Testis (tissue), 5 donors: ENCODE measurements at places on chromosomes 16 and 17. TPM values are rescaled to one million over a fixed set of nuclear protein-coding genes. Genes with fewer than 3 reads are reported as not detected.

Gene CCL23
- not detected for total RNA-seq

Gene SLC13A2
- total RNA-seq: 0.79 TPM

Gene NETO2
- 24.2 TPM for total RNA-seq

Gene PRSS53
- 6.1 TPM for total RNA-seq

Gene ACD
- total RNA-seq: 48.3 TPM

Gene GP1BA
- total RNA-seq: 0.47 TPM

Gene CTF1
- 9.0 TPM for total RNA-seq

DNA sequence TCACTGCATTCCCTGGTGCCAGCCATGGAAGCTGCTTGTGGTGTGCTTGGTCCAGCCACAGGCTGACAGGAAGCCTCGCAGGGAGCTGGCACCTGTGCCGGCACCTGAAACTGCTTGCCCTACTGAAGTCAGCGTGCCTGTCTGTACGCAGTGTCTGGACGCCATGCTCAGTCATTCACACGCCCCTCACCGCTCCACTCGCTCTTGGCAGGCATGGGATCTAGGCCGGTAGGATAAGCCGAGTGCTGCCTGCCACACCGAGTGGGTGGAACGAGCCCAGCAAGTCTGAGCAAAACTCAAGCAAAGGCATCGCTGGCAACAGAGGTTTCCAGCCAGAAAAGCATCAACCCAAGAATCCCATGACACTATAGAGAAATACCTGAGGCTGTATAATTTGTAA is 350.6 kb downstream of the CDH11 start:
- DNase-seq: no peak

GRCh38 chr16:879986-880385 is 79.5 kb upstream of the GNG13 start:
- DNase-seq: no peak

DNA sequence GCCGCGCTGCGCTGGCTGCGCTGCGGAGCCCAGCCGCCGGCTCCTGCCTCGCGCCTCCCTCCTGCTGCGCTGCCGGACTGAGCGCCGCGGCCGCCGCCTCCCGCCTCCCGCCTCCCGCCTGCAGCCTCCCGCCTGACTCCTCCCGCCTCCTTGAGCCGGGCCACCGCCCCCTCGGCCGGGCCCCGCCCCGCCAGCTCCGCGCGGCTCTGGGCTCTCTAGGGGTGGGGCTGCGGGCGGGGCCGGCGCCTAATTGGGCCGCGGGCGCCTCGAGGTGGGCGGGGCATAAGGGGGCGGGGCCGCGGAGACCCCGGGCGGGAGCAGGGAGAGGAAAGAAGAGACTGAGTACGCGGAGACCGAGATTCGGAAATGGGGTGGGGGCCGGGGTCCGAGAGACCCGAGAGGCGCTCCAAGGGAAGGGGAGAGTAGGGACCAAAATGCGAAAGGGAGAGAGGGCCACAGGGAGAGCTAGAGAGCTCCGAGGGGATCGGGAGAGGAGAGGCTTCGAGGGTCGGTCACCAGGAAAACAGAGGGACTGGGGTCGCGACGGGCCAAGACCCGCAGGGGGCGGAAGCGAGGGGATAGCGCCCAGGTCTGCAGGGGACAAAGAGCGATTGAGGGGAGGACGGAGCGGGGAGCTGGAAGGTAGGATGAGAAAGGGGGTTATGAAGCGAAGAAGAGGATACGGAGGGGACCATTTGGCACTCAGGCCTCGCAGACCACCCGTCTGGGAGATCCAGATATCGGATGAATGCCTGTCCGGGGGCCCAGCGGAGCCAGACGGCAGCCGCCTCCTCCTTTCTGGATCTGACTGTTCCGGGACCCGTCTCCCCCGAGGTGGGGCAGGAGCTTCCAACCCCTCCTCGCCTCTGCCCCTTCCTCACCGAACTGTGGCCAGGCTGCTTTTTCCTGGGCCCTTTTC is at the start of gene C1QL1:
TSS of gene C1QL1 (minus strand) at position 79 of the 919 bp plus-strand sequence. CDS start 255 bp downstream, outside the sequence.
- peak; percentile 92 for DNase-seq

- DNase-seq: peak; percentile 55
These were observed 7.6 kb downstream of the SGCA start for GRCh38 chr17:50173335-50173941.

GRCh38 chr17:62778990-62779681 is 29.0 kb downstream of the MARCHF10 start:
- DNase-seq: peak; percentile 26

DNA sequence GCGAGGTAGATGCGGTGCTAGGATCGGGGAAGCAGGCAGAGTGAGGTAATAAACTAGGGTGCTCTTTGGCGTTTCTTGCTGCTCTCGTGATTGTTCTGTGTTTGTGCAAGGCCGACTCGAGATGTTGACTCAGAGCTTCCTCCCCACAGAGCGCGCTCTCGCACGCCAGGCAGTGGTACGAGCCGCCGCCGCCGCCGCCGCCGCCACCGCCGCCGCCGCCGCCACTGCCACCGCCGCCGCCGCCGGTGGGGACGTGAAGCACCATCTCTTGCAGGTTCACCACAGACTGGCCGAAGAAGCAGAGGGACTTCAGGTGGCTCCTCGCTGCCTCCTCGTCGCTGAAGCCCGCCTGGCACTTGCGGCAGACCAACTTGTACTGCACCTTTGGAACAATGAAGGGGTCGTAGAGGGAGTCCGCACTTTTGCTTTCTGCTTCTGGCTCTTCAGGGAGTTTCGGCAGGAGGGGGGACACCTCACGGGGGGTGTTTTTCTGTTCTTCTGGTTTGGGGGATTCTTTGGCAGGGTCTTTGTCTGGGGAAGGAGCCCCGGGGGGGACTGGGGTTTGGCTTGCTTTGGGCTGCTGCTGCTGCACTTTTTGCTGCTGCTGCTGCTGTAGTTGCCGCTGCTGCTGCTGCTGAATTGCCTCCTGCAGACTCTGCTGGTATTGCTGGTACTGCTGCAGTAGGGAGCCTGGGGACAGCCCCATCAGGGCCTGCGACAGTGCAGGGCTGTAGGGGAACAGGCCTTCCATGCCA is 260.2 kb downstream of the ZFHX3 start:
- DNase-seq: peak; percentile 78

- DNase-seq: no peak
These were observed 27.5 kb downstream of the TBX4 start for GRCh38 chr17:61479493-61480413.

DNA sequence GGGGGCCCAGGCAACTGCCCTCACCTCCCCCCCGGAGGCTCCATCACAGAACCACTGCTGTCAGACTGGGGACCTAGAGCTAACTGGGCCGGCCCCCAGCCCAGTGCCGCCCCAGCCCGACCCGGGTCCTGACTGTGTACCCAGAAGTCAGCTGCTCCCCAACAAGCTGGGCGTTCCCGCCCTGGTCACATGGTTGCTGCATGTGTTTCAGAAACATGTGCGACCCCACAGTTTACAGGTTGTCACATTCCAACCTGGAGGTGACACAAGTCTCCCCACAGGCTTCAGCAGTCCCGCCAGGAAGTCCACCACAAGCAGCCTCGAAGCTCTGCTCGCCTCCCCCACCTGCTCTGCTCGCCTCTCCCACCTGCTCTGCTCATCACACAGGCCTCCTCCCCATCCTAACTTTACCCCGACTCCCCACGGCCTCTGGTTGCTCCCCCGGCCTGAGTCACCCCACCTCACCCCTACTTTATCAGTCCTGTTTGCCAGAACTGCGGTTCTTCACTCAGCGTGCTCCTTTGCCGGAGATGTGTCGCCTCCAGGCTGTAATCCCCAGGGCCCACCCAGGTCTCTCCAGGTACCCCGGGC is 968 bp downstream of the MRPL28 start:
- no peak for DNase-seq

DNA sequence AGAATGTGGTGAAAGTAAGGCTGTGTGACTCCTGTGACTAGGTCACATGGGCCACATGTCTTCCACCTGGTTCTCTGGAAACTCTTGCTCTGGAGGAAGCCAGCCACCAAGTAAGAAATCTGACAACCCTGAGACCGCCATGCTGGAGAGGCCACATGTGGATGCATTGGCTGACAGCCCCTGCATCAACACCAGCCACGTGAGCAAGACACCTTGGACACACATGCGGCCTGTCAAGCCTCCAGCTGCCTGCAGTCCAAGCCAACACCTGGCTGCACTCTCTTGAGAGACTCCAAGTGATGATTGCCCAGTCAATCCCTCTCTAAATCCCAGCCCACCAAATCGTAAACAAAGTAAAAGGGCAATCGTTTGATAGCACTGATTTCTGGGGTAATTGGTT is 112.6 kb downstream of the FOXL1 start:
- DNase-seq: no peak

GRCh38 chr16:66740010-66740409 is 11.4 kb downstream of the DYNC1LI2 start:
- peak; percentile 49 for DNase-seq

- DNase-seq: no peak
These were observed 8.0 kb downstream of the PHAF1 start for GRCh38 chr16:67117716-67118115.

- DNase-seq: no peak
These were observed 1.6 kb downstream of the NDUFB10 start for GRCh38 chr16:1960665-1961630.

- DNase-seq: no peak
These were observed 578 bp downstream of the MYCBPAP start for GRCh38 chr17:50508573-50509460.

DNA sequence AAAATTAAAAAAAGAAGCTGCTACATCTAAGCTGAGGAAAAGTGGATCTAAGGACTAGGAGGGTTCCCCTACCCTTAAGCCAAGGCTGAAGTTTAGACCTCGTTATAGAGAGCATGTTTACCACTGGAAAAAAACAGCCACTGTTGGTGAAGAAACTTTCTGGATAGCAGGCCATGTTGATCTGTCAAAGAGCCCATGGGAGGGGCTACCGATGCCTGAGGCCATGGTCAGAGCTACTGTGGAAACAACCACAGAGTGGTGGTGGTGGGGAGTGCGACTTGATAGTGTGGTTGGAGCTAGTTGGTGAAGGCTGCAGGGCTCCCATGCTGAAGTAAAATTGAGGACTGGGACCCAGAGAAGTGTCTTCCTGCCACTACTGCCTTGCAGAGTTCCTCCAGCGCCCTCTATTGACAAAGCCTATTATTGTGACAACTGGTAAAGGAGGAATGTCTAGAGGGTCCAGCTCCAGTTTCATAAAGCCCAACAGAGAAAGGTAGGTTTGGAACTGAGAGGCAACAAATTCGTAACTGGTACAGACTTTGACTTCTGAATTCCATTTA is 12.7 kb upstream of the FAM20A start:
- DNase-seq: peak; percentile 65

GRCh38 chr17:2202302-2202995 is 101.1 kb downstream of the SMG6 start:
- DNase-seq: no peak

- no peak for DNase-seq
These were observed 11.7 kb upstream of the FAM20A start for GRCh38 chr17:68612923-68613292.

DNA sequence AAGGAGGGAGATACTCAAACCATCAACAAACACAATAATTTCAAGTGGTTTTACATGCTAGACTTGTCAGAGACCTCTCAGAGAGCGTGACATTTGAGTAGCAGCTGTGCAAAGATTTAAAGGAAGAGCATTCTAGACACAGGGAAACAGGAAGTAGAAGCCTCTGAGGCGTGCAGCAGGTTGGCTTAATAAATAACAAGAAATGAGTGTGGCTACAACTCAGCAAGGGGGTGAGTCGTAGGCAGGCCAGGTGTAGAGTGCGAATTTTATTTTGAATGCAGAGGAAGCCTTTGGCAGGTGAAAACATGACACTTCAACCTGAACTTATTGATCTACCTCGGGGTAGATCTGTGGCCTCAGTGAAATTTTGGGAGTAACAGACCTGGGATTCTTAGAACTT is 73.2 kb upstream of the MRTFB start:
- no peak for DNase-seq

- DNase-seq: no peak
These were observed 30.9 kb downstream of the PAFAH1B1 start for GRCh38 chr17:2624292-2624731.

DNA sequence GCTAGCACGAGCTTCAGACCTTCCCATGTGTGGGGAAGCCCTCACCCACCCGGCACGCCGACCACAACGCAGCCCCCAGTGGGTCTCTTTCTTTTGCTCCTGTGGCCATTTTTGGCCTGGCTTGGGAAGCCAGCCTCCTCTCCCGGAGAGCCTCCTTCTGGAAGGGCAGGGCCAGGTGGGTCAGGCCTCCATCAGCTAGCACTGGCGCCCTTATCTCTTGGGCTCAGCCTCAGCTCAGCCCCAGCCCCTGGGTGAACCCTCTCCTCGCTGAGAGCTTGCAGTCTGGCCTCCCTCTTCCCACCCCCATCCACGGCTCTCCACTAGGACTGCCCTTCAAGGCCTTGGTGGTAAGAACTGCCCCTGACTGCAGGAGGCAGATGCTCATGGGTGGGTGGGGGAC is 14.7 kb upstream of the JPH3 start:
- DNase-seq: no peak

DNA sequence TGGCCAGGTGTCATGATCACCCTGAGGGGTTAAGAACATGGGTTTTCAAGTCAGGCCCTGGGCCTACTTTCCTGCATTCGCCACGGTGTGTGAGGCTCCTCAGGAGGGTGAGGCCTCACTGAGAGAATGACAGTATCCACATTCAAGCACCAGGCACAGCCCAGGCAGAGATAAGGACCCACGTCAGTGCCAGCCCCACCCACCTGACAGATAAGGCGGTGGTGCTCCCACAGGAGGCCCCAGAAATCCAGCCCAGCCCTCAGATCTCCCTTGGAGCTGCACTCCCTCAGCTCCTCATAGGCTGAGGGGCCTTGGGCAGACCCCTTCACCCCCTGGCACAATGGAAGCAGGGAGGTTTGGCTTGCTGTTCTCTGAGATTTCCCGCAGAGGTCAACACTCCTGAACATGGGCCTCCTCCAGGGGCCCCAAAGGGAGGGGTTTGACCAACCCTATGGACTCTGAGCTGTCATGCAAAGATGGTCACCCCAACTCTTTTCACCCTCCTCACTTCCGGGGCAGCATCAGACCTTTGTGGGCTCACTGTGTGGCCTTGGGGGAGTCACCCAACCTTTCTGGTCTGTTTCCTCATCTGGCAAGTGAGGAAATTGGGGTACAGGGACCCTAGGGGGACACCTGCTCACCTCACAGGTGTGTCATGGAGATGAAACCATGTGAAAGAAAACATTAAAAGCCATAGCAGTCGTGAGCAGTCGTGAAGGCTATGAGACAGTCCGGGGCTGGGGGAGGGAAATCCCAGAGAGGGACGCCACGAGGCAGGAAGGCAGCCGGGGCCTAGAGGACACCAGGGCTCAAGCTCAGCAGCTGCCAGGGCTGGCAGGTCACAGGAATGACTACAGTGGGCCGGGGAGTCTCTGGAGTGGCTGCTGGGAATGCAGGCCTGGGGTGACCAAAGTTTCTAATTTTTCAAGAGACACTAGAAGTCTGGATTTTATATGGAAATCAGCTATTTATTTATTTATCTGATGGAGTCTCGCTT is 15.4 kb downstream of the PLLP start:
- DNase-seq: peak; percentile 95

GRCh38 chr17:82789051-82789592 is 37.3 kb downstream of the TBCD start:
- no peak for DNase-seq

DNA sequence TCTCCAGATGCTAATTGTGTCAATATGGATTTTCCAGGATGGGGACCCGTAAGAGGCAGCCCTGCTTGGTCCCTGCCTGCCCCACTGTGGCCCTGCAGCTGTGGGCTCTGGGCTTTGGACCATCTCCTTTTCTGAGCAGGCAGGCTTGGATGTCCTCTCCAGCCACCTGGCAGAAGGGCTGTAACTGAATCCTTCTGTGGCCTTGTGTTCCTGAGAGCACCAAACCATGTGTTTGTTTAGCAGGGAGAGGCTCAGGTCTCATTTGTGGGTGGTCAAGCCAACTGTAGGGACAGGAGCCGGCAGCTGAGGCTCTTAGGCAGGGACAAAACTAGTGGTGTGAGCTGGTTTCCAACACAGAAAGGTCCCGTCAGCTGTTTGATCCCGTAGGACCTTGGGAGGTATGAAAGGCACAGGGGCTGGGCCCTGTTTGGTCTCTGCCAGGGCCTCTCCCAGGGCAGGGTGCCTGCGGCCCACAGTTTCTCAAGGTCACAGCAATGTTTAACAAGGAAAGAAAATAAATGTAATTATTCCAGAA is 18.5 kb downstream of the SEC14L5 start:
- DNase-seq: no peak
